Foreskin fibroblast (primary cell): ENCODE measurements at places on chromosomes 3 and 15.

DNA sequence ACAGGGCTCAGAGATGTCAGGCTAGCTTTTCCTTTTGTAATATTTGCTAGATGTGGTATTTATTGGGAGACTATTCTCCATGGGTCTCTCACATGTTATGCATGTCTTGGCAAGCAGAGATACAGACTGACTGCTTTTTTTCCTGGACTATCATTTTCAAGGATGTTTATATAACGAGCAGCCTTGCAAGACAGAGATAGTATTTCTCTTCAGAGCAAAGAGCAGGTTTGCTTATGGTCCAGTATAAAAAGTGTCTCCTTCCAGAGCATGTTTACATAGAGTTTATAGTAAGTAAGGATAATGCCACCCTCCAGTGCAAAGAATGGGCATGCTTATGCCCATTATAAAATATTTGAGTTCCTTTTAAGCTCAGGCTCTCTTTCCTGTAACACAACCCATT is 24.6 kb downstream of the GTF2E1 start:
- DNase-seq = no peak

GRCh38 chr3:39260318-39260717 is 19.5 kb downstream of the CX3CR1 start:
- DNase-seq = no peak

DNA sequence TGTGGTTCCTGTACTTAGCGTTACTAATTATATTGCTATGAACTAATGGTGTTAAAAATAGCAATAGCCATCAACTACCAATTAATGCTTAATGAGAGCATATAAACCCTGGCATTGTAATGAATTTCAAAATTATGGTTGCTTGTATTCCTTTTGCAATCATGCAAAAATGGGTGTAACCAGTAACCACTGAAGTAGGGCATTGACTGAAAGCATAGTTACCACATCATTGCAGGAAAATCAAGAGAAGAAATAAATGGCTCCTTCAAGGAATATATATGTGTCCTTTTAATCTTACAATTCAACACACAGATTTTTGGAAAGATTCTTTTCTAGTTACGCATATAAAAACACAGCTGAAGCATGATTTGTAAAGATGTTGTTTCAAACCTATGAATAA is 328.3 kb upstream of the AGTR1 start:
- no peak for DNase-seq

GRCh38 chr3:177604181-177604580 is 406.9 kb upstream of the TBL1XR1 start:
- DNase-seq = no peak

DNA sequence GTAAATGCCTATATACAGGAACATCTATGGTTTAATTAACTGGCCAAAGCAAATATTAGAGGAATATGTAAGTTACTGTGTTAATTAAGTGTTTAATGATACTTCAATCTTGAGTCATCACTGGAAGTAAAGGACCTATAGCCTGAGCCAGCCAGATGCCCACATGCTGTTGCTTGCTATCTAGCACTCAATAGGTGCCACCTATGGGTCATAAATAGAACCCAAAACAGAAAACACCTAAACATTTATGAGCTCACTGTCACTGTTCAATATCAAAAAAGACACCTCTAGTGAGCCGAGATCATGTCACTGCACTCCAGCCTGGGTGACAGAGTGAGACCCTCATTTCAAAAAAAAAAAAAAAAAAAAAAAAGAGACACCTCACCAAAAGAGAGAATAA is 48.4 kb upstream of the IP6K2 start:
- DNase-seq = no peak

GRCh38 chr3:125280668-125281361 is 68.3 kb upstream of the SLC12A8 start:
- DNase-seq = peak; percentile 47

- DNase-seq = no peak
Measured at GRCh38 chr15:68447209-68447608, 15.2 kb upstream of the ITGA11 start.

DNA sequence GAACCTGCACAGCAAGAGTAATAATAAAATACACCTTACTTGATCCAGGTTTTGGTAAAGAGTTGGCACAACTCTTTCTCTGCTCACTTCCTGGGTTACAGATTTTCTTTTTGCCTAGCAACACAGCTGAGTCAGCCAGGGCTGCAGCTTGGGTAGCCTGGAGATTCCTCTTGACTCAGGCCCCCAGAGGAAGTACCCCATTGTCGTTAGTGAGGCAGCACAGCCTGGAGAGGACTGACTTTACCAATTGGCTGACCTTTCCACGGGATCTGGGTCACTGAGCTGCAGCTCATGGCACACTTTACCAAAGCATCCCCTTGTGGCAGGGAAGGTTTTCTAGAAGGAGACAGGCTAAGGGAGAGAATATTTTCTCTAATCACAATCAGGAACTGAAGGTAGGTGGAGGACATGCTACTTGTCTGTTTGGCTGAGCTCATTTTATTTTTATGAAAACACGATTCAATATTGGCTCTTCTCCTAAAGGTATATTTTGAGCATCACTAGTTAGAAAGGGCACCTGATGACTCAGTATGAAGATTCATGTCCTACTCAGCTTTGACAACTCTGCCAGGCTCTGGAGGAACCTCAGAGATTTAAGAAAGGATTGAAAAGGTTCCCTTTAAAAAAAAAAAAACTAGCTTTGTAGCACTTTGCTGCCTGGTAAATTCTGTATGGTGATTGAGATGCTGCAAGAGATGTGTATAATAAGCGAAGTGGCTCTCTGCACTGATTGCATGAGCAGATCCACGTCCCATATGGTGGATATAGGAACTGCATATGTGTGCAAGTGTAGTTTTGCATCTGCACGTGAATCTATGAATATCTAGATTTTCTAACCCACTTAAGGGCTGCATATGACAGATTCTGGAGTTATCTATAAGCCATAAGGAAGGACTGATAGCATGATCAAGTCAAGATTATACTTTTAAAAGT is 124.8 kb downstream of the CHDH start:
- no peak for DNase-seq
